ENCODE measurements at places on chromosomes 7 and 10. TPM values are rescaled to one million over a fixed set of nuclear protein-coding genes. Genes with fewer than 3 reads are reported as not detected.

- DNase-seq, result no peak
These were observed 551.2 kb downstream of the GALNT17 start for GRCh38 chr7:71682841-71683781.

HECW1 gene
- total RNA-seq, result not detected

DNA sequence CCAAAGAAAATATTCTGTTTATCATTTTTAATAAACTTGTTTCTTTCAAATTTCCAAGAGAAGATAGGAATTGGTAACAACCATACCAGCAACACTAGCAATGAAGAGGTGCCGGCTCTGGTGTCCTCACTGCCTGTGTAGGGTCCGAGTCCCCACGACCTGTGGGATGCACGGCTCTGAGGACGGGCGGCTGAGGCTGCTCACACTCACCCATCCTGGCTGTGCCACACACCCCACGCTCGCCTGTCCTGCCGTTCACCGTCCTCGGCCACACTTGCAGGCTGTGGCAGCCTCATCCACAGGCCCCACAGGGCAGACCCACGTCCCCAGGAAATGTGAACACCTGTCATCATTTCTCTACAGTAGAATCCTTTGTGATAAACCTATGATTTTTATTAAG lies 48.2 kb upstream of the DPYSL4 start:
- DNase-seq, result peak; percentile 1

GRCh38 chr7:105943486-105943885 lies 19.6 kb upstream of the CDHR3 start:
- no peak for DNase-seq

DNA sequence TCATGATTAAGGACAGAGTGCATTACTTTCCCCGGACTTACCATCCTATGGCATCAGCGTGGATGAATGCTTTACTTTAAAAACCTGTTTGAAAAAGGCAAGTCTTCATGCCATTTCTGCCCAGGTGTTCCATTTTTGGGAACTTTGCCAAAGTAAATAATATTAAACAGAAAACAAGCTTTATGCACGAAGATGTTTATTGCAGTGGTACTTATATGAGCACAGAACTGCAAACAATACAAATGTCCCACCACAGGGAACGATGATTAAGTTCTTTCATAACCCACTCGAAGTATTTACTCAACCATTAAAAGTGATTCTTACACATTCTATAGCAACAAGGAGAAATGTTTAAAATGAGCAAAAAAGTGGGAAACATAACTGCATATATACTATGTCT lies 109.7 kb upstream of the GDF10 start:
- no peak for DNase-seq

DNA sequence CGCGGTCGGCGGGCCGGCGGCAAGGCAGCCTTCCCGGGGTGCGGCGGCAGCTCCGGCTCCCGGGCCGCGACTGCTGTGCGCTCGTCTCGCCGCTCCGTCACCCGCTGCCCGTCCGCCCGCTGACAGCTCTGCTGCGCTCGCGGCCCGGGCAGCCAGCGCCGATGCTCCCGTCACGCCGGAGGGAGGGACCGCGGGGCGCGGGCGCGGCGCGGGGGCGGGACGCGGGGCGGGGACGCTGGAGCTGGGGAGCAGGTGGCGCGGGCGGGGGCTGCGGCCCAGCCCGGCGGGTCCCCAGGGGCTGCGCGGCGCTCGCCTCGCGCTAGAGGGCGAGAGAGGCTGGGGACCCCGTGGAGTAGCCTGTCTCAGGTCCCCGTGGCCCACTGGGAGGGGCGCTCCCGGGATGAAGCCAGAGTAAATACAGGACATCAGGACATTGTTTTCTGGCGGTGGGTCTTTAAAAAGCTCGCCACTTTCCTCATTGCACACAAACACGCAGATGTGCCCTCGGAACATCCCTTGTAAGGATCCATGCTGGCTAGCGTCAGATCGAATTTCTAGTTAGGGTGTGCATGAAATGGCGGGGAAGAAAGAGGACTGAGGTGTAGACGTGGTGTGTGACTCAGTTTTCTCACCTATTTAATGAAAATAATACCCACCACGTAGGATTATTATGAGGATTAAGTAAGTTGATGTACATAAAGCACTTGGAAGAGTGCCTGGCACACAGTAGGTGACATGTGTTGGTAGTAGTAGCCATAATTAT lies at the start of gene ELAPOR2:
Gene ELAPOR2 (minus strand): TSS at position 130 of the 763 bp plus-strand sequence. CDS start 141 bp downstream, outside the sequence.
- DNase-seq, result peak; percentile 94

CLCN1 gene
- not detected for total RNA-seq

HOGA1 gene
- total RNA-seq, result not detected

ZNF786 gene
- total RNA-seq, result 9.2 TPM

DNA sequence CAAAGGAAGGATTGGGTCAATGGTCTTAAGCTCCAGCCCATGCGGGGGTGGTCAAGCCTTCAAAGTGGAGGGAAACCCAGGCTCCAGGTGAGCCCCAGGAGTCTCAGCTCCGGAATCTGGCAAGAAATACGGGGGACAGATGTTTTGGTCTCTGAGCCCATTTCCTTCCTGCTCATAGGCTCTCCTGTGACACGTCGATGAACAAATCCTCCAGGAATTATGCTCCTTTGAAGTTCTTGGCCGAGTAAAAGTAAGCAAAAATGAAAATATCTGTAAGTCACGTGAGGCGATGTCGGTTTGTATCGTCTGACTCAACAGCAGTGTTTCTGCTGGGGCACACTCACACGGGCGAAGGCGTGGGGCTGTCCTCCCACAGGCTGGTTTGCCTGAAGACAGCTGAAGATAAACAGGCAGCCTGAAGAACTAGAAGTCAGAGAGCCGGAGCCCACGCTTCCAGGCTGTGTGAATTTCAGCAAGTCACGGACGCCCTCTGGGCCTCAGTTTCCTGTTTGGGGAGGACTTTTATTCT lies 52.6 kb upstream of the SMNDC1 start:
- peak; percentile 38 for DNase-seq

SPDYE18 gene
- 0.71 TPM for total RNA-seq

SLC25A40 gene
- 21.7 TPM for total RNA-seq

- no peak for DNase-seq
These were observed 558.9 kb downstream of the DNAJB6 start for GRCh38 chr7:157895520-157896375.

DNA sequence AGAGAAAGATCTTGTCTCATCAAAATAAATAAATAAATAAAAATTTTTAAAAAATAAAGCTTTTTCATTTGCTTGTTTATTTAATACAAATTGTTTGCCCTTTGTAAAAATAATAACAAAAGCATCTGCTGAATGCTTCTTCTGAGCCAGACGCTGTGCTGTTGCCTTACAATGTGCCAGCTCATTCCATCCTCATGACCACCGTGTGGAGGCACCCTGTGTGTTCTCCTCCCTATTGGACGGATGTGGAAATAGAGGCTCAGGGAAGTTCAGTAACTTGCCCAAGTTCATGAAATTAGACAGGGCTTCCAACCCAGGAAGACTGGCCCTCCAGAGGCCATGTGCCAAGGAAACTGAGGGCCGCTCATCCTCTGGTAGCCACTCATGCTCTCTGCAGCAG lies 120.6 kb downstream of the SH3PXD2A start:
- DNase-seq, result no peak

DNA sequence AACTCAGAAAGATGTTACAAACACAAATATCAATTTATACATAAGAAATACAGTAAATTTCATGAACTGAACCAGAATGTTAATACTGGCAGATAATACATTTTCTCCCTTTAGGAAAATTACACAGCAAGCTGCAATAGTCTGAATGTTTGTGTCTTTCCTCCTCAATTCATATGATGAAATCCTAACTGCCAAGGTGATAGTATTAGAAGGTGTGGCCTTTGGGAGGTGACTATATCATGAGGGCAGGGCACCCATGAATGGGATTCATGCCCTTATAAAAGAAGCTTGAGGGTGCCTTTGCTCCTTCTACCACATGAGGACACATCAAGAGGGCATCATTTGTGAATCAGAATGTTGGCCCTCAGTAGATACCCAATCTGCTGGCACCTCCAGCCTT lies 64.3 kb upstream of the GPR22 start:
- DNase-seq, result no peak

DNA sequence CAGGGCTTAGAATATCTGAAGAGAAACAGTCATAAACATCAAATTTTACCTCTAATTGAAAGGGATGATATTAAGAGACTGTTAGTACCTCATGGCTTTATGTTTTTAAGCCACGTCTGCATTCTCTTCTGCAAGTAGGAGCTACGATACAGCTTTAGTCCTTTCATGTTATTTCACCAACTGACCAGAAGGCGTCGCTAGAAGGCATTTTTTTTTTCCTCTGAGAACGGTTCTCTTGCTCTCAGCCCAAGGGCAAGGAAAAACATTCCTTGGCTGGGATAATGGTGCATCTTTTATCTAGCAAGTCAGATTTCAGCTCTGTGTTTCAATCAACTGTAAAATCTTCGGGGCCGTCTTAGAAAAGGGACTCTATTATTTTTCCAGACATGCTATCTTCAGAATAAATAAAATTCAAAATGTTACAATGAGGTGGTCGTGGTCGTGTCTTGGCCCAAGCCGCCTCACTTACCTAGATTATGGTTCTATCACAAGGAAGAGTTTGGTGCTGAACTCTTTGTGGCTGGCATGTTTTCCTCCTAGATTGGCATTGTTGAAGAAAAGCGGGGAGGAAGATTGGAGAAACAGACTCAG lies 41.6 kb upstream of the LYZL2 start:
- DNase-seq, result no peak

UCN3 gene
- total RNA-seq, result not detected

Measured in activated B cell treated with CpG ODN at 0.5 μM for 24 hours (primary cell).